T-cell (primary cell): ENCODE measurements at places on chromosomes 1 and 21. TPM values are rescaled to one million over a fixed set of nuclear protein-coding genes. Genes with fewer than 3 reads are reported as not detected.

GRCh38 chr1:100528871-100529270, 9.1 kb upstream of the GPR88 start:
- H3K4me1 ChIP-seq, result peaks cover 16% of the 10 kb centered on the region
- H3K36me3 ChIP-seq, result no peaks in the 10 kb centered on the region
- no peak overlapping the region for H3K27ac ChIP-seq
- H3K27me3 ChIP-seq, result no peaks in the 10 kb centered on the region

DNA sequence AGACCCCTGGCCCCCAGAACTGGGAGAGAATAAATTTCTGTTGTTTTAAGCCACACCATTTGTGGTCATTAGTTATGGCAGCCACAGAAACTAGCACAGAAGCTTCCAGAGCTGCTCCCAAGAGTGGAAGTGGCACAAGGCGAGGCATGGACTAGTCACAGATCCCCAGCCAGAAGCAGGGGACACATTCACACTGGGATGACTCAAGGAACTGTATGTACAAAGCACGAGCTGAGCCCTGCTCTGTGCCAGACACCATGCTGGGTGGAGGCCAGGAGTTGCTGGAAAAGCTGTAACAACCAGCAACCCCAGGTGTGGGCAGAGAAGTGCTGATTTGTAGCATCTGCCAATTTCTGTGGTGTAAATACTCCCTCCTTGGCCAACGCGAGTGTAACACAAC, 55.6 kb downstream of the TCP10L start:
- H3K27ac ChIP-seq, result no peak overlapping the region
- H3K4me1 ChIP-seq, result no peaks in the 10 kb centered on the region
- H3K4me3 ChIP-seq, result no peak overlapping the region
- no peaks in the 10 kb centered on the region for H3K27me3 ChIP-seq

GRCh38 chr1:171793636-171794035, 12.2 kb downstream of the METTL13 start:
- H3K27me3 ChIP-seq, result no peaks in the 10 kb centered on the region
- no peak overlapping the region for H3K27ac ChIP-seq
- H3K36me3 ChIP-seq, result peaks cover 92% of the 10 kb centered on the region
- no peaks in the 10 kb centered on the region for H3K4me1 ChIP-seq
- H3K4me3 ChIP-seq, result no peak overlapping the region

ETNK2 gene
- total RNA-seq, result 3.4 TPM

DNA sequence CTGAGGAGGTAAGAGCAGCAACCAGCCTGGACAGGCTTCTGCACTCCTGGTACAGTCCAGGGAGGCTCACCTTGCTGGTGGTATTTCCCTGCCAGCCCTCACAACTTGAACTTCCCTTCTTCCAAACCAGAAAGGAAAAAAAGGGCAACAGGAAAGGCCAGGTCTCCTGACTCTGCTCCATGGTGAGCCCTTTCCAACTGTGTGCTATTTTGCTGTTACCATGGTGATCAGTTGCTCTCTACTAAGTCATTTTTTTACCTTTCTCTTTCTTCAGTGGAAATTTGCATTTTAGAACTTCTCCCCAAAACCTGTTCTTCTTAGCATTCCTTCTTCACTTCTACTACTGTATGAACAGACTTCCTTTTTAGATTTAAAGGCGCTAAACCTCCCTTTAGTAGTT, 164.3 kb downstream of the GRIK1 start:
- H3K4me3 ChIP-seq, result no peak overlapping the region
- H3K27me3 ChIP-seq, result no peaks in the 10 kb centered on the region
- no peaks in the 10 kb centered on the region for H3K36me3 ChIP-seq
- no peaks in the 10 kb centered on the region for H3K4me1 ChIP-seq
- no peak for DNase-seq

OR2AK2 gene
- not detected for total RNA-seq

ACTL8 gene
- total RNA-seq, result not detected

- no peaks in the 10 kb centered on the region for H3K27me3 ChIP-seq
- DNase-seq, result no peak
- no peaks in the 10 kb centered on the region for H3K36me3 ChIP-seq
- peaks cover 2% of the 10 kb centered on the region for H3K4me1 ChIP-seq
- H3K4me3 ChIP-seq, result no peak overlapping the region
Observed at GRCh38 chr1:3369446-3370076, 84.9 kb upstream of the ARHGEF16 start.

TLCD4 gene
- 0.10 TPM for total RNA-seq

DNA sequence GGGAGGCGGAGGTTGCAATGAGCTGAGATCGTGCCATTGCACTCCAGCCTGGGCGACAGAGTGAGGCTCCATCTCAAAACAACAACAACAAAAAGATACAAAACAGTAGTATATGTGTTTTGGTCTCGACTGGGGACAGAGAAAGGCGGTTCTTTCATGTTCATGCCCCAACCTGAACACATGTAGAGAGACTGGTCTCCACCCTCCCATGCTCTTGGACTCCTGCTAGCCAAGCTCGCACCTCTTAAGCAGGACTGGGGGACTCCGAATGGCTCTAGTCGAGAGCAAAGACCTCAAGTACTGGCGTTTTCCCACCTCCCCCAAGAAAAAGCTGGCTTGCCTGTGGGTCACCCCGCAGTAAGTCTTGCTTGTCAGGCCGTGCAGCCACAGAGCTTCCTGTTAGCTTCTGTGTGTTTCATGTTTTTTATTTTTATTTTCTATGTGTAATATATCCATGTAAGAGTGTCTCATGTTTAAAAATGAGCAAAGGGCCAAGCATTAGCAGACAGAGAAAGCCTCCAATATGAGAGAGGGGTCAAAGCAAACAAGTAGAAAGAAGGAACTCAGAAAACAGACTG, 91.6 kb downstream of the SCCPDH start:
- peaks cover 6% of the 10 kb centered on the region for H3K4me1 ChIP-seq
- H3K27ac ChIP-seq, result no peak overlapping the region
- no peak for DNase-seq

DNA sequence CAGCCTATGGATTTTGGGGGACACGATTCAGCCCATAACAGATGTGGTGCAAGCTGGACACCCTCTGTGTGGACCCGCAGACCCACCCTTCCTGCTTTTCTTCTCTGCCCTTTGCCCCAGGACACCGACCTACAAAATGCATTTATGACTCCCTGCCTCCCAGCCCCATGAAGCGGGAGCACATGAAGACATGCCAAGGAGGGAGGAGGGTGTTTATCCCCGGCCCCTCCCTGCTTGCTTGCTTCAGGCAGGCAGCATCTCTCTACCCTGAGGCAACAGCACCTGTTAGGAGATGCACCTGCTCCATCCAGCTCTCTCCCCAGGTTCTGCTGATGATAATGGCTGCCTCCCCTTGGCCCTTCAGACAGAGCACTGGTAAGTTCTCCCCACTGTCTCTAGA, 187.5 kb downstream of the PSMG1 start:
- no peaks in the 10 kb centered on the region for H3K4me1 ChIP-seq
- no peak overlapping the region for H3K27ac ChIP-seq
- no peak for DNase-seq
- peaks cover 7% of the 10 kb centered on the region for H3K27me3 ChIP-seq
- H3K36me3 ChIP-seq, result no peaks in the 10 kb centered on the region
- H3K4me3 ChIP-seq, result no peak overlapping the region

DNA sequence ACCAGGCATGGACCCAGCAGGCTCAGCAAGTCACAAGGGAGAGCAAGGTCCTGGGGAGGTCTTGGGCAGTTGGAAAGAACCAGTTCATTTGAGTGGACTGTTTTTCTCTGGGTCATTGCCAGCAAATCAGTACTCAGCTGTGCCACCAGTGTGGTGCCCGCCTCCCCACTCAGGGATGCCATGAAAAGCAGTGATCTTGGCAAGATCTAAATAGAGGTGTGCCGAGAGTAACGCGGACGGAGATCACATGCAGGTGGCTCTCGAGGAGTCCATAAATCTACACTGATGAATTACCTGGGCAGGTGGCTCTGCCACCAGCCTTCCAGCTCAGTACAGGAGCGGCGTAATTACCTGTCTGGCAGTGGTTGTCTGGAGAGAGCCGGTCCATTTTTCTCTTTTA, 642.2 kb downstream of the PTPRU start:
- no peaks in the 10 kb centered on the region for H3K27me3 ChIP-seq
- H3K4me1 ChIP-seq, result no peaks in the 10 kb centered on the region
- DNase-seq, result no peak
- no peak overlapping the region for H3K4me3 ChIP-seq
- no peaks in the 10 kb centered on the region for H3K36me3 ChIP-seq

DNA sequence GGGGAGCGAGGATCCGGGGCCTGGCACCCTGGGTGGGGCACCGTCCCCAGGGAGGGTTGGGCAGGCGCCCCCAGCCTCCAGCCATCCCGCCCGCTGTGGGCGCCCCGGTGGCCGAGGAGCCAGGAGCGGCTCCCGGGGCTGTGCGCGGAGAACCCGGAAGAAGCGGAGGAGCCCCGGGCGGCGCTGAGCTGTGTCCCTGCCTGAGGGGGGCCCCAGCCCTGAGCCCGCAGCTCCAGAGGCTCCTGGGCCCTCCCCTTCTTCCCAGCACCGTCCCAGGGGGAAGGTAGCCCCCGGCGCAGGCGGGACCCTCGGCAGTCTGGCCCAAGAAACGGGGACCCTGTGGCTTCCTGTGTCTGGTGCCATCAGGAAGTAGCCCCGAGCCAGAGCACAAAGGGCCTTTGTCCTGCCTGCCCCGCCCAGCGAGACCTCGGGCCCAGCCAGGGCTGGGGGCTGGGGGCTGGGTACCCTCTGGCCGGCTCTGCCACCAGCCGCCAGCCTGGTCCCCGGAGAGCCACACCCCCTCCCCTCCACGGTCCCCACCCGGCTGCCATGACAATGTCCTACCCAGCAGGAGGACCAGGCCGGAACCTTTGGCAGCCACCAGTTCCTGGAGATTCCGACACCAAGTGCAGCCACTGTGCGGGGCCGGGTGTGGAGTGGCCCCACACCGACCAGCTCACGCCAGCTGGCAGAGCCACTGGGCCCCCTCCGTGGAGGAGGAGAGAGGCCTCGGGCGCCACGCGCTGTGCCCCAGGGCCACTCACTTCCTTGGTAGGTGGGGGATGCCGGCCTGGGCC, 15.6 kb upstream of the TTLL10 start:
- H3K36me3 ChIP-seq, result no peaks in the 10 kb centered on the region
- DNase-seq, result peak; percentile 23
- no peaks in the 10 kb centered on the region for H3K27me3 ChIP-seq
- H3K27ac ChIP-seq, result peak overlapping the region; percentile 91
- H3K4me1 ChIP-seq, result no peaks in the 10 kb centered on the region

DNA sequence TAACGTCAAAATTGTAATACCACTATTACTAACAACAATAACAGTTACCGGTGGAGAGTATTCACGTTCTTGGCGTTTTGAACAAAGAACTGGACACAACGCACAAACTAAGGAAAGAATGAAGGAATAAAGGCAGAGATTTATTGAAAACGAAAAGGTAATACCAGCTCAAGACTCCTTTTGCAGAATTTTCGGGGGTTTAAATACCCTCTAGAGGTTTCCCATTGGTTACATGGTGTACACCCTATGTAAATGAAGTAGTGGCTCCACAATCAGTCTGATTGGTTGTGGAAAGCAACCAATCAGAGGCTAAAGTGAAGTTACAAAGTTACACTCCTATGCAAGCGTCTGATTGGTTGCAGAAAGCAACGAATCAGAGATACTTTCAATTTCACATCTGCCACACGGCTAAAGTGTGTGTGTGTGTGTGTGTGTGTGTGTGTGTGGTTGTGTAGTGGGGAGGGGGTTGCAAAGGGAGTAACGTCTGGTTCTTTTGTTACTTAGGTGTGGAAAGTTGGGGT, 1.1 kb upstream of the GTF2B start:
- no peaks in the 10 kb centered on the region for H3K36me3 ChIP-seq
- peak overlapping the region; percentile 94 for H3K4me3 ChIP-seq
- H3K4me1 ChIP-seq, result peaks cover 22% of the 10 kb centered on the region

DNA sequence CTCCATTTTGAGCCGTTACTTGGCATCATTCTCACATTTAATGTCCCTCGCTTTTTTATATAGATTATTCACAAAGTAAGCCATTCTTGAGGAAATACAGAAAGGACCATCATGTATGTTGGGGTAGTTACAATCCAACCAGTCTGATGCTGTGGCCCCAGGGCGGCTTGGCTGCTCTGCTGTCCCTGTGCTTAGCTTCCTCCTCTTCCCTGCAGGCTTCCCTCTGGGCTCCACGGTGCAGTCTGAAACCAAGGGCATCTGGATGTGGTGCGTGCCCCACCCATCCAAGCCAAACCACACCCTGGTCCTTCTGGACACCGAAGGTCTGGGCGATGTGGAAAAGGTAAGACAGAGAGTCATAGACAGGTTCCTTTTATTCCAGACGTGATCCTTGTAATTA, 5.5 kb downstream of the GBP6 start:
- no peaks in the 10 kb centered on the region for H3K4me1 ChIP-seq
- no peak for DNase-seq
- H3K4me3 ChIP-seq, result no peak overlapping the region
- no peak overlapping the region for H3K27ac ChIP-seq
- H3K36me3 ChIP-seq, result no peaks in the 10 kb centered on the region
- H3K27me3 ChIP-seq, result no peaks in the 10 kb centered on the region

DNA sequence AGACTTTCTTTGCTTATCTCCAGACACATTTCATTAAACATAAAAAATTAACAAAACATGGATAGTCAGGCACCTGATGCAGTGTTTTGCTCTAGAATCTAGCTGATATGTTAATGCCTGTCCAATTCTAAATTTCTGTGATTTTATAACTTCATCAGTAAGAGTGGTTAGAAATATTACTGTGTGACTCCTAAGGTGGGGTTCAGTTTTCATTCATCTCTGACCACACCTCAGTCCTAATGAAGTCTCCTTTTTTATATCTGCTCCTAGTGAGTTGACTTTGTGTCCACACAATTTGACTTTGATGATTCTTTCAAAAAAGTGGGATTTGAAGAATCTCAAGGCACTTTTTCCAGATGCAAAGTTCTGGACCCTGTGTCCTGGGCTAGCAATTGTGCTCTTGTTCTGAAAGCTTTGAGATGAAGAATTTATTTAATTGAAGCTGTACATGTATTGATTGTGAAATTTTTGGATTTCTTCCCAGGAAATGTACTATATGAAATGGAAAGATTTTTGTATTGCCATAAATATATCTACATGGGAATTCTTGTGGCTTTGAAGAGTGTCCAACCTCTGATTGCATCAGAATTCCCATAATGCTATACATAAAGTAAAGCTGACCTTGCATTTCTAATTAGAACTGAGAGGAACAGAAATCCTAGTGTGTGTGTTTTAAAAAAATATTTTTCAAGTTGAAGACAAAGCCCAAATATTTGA, 111.2 kb downstream of the GIPC2 start:
- H3K36me3 ChIP-seq, result no peaks in the 10 kb centered on the region
- no peaks in the 10 kb centered on the region for H3K4me1 ChIP-seq
- peaks cover 19% of the 10 kb centered on the region for H3K27me3 ChIP-seq
- no peak overlapping the region for H3K27ac ChIP-seq
- DNase-seq, result no peak
- no peak overlapping the region for H3K4me3 ChIP-seq
